Activated gamma-delta T cell (primary cell): ENCODE measurements at places on chromosomes 3 and 15.

DNA sequence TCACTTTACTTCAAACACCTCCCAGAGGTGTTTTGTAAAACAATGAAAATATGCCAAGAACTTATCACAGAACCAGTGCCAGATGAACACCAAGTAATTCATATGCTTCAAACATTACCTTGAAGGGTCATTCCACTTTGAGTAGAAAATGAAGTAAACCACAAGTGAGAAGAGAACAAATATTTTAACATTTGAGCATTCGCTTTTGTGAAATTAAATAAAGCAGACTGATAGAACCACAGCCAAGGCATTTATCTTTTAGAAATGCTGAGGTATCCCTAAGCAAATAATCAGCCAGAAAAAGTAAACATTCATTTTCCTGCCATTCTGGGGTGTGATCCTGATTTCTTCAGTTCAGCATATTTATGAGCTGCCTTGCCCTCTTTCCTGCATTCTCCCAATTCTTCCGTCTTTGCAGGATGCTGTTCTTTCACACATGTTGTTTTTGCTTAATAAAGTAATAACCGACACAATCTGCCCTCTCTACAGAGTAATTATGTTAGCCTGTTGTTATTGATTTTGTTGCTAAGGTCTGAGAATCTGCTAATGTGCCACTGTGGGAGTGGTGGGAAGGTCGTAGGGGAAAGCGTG lies 235.6 kb upstream of the TGFBR2 start:
- no peak for DNase-seq

- DNase-seq = no peak
Measured at GRCh38 chr3:197746209-197746608, 3.5 kb upstream of the FYTTD1 start.

- DNase-seq = no peak
Measured at GRCh38 chr3:78809966-78810365, 957.8 kb downstream of the ROBO1 start.

GRCh38 chr3:119783255-119783654 lies 1.4 kb downstream of the NR1I2 start:
- no peak for DNase-seq

GRCh38 chr3:99911433-99911832 lies 93.8 kb downstream of the CMSS1 start:
- DNase-seq = no peak

DNA sequence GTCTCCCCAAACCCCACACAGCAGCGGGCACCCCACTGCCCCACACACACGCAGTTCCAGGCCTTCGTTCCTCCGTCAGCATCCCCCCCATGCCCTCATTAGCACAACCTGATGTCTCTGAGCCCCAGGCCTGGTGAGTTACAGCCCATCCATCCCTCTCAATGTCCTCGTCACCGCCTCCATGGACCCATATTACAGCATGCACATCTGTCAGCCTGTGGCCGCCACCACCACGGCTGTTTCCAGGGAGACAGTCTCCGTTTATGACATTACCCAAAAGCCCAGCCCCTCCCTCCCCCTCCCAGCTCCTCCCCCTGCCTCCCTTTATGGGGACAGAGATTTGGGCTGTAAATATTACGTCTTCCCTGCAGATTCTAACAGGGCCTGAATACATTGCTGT lies 143.1 kb upstream of the LINGO1 start:
- DNase-seq = no peak

- DNase-seq = no peak
Measured at GRCh38 chr3:159945930-159946329, 42.7 kb upstream of the IL12A start.

DNA sequence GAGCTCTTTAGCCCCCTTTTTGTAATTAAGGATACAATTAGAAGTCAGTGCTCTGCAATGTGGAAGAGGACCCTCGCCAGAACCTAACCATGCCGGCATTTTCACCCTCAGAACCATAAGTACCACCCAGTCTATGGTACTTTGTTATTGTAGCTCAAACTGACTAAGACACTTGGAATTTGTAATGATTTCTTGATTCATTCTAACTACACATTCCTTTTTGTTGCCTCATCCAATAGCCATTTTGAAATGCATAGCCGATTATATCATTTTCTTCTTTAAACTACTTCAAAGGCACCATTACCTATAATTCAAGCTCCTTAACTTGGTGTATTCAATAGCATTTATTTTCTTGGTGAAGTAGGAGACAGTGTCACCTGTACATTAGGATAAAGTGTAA lies 61.4 kb downstream of the GLB1 start:
- no peak for DNase-seq

- no peak for DNase-seq
Measured at GRCh38 chr3:79436387-79436786, 331.4 kb downstream of the ROBO1 start.

- DNase-seq = no peak
Measured at GRCh38 chr3:12294885-12295580, 6.2 kb downstream of the PPARG start.

DNA sequence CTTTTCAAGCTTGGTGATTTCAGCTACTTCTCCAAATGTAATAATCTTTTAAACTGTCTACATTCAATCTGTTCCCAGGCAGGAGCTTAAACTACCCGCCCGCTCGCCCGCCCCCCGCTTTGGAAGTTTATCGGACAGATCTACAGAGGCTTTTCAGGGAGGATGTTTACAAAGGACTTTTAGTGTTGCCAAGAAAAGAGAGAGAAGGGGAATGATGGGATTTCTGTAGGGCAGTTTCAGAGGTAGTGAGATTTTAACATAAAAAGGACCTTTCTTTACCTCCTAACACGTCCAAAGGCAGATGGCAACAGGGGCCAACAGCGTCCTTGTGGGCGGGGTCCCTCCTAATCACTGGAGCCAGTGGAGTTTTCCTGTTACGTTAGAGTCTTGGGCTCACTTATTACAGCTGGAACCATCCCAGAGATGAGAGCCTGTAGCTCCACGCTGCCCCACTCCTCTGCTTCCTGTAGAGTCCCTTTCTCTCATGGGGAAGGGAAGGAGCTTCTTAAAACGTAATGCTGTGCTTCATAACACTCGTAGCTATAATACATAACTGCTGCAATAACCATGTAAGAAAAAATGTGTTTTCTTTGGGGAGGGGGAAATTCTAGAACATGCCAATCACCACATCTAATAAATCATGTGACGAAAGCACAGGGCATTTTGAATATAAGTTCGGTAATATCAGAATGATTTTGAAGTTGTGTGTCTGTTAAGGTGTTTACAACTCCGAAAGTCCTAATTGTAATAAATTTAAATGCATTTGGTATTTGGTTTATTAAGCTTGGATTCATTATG lies 30.9 kb downstream of the HES1 start:
- DNase-seq = no peak

DNA sequence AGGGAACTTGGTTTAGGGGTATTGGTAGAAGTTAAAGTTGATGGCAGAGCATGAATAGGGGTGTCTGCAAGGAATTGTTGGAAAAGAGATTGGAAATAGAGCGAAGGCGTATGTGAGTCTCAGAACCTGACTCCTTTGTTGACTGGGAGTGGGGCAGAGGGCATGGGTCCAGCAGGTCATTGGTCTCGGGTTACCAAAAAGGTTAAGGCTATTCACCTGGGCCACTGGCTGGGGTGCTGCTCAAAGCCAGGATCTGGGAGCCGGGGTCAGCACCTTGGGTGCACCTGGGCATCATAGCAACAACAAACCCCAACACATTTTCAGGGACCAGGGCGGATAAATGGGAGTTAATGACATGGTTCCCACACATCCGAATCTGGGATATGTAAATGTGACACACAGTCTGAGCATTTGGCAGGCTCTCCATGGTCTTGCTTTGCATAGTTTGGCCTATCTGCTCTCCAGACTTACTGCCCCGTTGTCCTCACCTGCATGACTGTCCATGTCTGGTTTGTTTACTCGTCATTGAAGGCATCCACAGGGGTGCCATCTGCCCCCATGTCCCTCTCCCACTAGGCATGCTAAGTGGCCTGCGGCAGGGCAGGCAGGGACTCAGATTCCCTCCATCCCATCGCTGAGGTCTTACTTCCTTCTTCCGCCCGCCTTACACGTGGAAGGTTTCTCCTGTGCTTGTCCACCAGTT lies 10.1 kb downstream of the KLF13 start:
- DNase-seq = no peak

- DNase-seq = no peak
Measured at GRCh38 chr3:127394031-127394430, 106.2 kb upstream of the PRR20G start.

- DNase-seq = no peak
Measured at GRCh38 chr3:67551361-67552016, 102.9 kb downstream of the SUCLG2 start.

- DNase-seq = no peak
Measured at GRCh38 chr15:25508369-25509002, 69.7 kb upstream of the UBE3A start.

- no peak for DNase-seq
Measured at GRCh38 chr3:54790051-54790450, 137.8 kb downstream of the LRTM1 start.

DNA sequence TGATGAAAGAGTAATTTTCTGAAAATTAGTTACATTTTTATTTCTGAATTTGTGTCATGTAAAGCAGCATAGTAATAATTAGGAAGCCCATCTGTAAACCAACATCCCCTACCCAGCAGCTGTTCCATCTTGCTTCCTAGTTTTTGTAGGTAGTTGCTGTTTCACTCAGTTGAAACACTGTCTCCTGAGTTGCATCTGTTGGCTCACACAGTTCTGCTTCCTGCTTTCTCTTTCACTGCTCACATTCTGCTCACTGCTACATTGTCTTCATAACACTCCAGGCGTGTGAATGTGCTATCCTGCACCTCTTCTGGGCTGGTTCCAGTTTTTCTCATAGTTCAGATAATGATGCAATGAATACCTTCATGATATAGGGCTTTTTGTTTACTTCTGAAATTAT lies 123.4 kb downstream of the EPHB1 start:
- no peak for DNase-seq

DNA sequence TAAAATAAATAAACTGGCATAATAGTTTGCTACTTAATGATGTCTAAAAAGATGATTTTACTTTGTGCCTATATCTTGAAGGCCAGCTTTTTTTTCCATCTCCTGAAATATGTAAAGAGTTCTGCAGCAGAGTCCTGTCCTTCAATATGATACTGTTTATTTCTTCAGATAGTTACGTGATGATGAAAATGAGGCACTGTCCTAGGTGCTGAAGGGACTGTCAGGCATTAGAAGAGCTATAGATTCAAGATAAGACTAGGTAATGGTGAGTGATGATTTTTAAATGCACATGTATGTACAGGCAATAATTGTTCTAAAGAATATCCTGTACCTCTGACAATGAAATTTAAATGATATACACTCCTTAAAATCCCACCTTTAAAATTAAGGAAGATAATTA lies 326.9 kb upstream of the DNAJC19 start:
- DNase-seq = no peak

DNA sequence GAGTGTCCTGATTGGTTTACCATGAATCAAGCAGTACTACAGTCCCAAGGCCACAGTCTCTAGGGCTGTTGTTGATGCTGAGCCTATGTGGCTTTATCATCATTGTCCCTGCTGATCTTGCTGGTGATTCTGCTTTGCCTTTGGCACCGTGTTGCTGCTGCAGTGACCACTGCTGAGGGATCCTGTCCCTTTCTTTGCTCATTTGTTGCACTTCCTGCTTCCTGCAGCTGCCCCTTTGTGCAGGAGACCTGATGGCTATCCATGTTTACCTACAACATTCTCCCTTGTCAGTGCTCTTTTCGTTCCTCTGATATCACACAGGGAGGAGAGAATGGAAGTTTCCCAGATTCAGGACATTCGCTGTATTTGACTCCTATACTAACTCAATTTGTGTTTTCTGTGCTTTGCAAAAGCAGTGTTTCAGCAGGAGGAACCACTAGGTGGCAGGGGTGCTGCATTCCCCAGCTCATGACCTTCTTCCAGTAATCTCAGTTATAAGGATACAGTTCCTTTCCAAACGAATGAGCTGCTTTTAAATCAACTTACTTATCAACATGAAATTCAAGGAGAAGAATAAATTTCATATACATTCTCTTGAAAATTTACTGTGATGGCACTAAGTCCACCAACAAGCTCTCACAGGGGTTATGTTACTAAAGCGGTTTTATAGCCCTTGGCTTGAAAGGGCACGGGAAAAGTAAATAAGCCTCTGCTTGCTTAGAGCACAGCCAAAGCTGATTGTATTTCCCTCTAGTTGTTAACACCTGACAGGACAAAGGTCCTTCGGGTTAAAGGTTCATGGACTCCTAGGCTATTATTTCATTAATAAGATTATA lies 9.7 kb upstream of the THUMPD3 start:
- DNase-seq = no peak

- DNase-seq = no peak
Measured at GRCh38 chr3:68666429-68667136, 265.8 kb downstream of the TAFA4 start.

DNA sequence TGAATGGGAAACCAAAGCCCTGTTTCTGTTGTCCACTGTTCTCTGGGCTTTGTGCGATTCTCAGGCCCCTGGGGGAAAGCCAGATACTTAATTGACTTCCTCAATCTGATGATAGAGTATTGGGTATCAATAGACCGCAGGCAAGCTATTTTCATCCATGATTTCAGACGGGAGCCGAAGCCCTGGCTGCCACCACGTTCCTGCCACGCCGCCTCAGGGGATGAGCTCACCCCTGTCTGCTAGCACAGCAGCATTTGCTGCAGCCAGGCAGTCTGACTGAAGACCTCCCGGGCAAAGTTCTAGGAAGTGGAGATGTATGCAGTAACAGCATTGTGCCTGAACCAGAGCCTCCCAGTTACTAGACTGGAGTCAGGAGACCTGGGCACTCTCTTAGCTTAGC lies 69.8 kb downstream of the ISG20 start:
- DNase-seq = no peak

DNA sequence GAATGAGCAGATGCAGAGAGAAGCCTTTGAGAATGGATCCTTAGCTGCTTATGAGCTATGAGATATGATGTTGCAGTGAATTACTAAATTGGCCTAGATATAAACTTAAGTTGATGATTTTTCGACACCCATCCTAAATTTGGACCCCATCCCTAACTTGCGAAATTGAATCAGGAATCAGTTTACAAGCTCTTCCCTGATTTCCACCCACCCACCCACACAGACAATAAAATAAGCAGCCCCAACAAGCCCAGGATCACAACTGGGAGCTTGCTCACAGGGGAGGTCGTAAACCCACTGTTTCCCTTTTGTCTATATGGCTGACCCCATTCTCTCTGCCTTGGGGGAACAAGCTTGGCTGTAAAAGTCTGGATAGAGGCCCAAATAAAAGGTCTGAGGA lies 57.3 kb downstream of the GREM1 start:
- no peak for DNase-seq

- no peak for DNase-seq
Measured at GRCh38 chr15:85402195-85402881, 21.9 kb downstream of the AKAP13 start.

- DNase-seq = no peak
Measured at GRCh38 chr3:111737047-111737705, 121.9 kb upstream of the PHLDB2 start.

DNA sequence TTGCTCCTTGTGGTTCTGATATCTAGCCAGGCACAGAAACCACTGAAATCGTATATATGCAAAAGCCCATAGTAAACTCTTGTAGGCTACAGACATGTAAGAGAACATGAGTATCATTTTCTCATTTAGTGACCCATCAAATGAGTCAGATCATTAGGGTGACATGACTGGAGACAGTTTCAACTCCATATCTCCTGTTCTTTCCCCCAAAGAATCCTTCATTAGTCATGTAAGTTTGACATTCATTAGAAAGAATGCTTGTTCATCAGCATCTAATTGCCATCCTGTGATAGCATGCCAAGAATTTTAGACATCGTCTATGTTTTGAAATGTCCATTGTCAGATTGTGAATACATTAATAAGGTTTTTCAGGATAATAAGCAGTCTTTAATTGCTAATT lies 264.9 kb upstream of the TPM1 start:
- DNase-seq = no peak

GRCh38 chr3:104596054-104596453 lies 770.7 kb upstream of the ALCAM start:
- DNase-seq = no peak
